ENCODE measurements at places on chromosomes 5 and 9.
A peak's percentile ranks its signal among the peaks of the same experiment; 100 is the strongest.

GRCh38 chr9:85392260-85392659, 349.5 kb downstream of the AGTPBP1 start:
- DNase-seq, result no peak

GRCh38 chr5:80608731-80609130, 38.7 kb upstream of the ANKRD34B start:
- DNase-seq, result no peak

DNA sequence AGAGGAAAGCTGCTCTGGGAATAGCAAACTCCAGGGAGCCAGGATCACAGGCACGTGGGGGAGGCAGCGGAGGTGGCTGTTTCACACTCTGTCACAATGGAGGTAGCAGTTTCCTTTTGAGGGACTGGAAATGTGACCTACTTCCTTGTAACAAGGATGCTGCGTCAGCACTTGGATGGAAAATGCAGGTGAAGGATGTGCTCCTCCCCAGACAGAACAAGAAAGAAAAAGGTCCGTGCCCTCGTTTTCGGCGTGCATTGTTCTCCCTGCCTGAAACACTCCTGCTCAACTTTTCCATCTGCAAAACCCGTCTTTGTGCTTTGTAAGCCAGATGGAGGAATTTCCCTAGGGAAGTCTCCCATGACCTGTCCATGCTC, 55.1 kb upstream of the SH3PXD2B start:
- DNase-seq, result no peak

DNA sequence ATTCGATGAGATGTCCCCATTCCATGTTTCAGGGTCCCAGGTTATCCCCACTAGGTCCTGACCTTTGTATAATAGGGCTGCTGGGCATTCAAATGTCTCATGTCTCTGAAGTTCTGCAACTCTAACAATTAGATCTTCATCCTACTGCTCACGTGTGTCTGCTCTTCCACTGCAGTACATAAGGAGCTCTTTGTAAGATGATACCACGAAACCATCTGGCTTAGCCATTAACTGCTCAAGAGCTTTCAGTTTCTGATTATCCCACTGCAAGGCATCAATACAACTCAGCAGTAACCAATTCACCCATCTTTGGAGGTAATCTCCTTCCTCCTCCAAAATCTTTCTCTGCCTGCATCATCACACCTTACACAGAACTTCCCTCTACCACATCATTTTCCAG, 49.9 kb upstream of the PPP2CA start:
- no peak for DNase-seq

- peak; percentile 39 for DNase-seq
Observed at GRCh38 chr5:138647261-138647788, 72.1 kb upstream of the HSPA9 start.

All from GM23248 (cell line).